ENCODE measurements at places on chromosomes 5 and 9.
A peak's percentile ranks its signal among the peaks of the same experiment; 100 is the strongest.

DNA sequence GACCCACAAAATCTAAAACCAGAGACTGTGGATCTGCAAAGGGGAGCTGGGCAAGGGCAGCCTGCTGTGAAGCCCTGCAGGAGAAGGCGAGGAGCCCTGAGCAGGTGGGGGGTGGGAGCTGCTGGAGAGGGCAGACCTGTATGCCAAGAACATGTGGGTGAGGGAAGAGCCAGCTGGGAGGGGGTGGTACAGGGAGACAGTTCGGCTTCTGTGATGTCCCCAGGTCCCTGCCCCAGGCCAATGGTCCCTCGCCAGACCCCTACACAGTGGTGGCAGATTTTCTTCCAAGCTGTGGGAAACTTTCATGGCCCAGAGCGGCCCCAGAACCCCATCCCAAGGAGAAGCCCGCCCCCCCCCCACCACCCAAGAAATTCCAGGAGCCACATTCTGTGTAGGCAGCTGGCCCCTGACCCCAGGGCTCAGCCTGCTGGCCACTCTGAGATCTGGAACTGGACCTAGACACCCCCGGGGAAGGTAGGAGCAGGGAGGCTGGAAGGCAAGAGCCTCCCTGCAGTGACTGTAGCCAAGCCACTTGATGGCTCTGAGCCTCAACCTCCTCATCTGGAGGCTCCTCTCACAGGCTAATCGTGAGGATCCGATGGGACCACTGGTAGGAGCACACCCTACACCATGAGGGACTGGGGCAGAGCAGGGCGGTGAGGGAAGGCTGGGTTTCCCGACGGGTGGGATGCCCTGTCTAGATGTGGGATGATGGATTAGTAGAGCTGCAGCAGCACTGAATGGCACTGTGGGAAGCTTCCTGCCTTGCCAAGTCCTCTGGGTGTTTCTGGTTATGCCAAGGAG, 22.6 kb upstream of the CSF1R start:
- no peak for DNase-seq

- no peak for DNase-seq
These were observed 33.5 kb upstream of the LRRC14B start for GRCh38 chr5:157801-158200.

- DNase-seq: peak; percentile 90
These were observed at the start of gene TOR1A for GRCh38 chr9:129823935-129824601. TSS of gene TOR1A (minus strand) at chr9:129824136. CDS start at chr9:129824085, 51 bp downstream.

- DNase-seq: no peak
These were observed 29.9 kb upstream of the DMRTA1 start for GRCh38 chr9:22416692-22417060.

DNA sequence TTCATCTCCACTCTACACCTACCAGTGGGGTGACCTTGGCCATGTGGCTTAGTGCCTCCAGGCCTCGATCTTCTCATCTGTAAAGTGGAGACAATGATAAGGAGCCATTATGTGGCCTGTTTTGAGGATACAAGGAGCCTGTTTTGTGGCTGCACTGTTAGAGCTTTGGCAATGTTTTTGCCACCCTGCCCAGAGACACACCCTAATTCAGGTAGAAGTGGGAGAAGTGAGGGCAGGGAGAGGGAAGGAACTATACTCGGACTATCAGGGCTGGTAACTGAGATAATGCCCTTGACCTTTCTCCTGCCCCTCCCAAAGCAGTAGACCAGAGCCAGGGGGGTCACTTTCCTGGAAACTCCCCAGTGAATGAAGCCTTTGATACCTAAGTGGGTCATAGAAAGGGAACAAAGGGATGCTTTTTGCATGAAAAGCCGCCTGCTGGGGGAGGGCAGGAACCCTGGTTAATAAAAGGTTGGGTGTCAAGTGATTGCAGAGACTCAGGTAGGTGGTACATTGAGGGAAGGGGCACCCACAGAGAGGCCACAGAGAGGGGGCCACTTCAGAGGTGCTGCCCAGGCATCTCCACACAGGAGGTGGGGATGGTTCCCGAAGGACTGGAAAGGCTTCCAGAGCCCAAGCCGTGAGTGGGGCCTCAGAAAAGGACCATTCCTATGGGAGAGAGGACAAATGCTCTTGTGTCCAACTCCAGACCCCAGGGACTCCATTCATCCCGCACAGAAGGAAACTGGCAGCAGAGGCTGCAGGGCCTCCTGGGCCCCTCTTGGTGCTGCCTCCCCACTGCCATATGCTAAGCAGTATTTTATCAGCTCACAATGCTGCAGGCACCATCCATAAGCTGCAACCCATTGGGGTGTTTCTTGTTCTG, 42.3 kb upstream of the VDAC1 start:
- no peak for DNase-seq

DNA sequence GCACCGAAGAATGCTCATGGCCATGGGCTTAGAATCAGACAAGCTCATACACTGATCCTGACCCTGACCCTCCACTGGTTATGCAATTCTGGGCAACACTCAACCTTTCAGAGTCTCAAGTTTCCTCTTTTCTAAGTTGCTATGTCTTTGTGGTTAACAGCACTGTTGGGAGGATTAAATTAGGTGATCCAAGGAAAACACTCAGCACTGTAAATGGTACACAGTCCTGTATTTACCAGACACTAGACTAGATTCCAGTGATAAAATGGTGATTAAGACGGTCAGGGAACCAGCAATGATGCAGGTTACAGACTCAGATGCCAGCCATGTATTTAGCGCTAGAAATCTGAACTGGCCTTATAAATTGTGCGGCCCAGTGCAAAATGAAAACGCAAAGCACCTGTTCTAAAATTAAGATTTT, 8.1 kb downstream of the ARL15 start:
- no peak for DNase-seq

- DNase-seq: no peak
These were observed 8.8 kb downstream of the VDAC1 start for GRCh38 chr5:133995883-133996563.

DNA sequence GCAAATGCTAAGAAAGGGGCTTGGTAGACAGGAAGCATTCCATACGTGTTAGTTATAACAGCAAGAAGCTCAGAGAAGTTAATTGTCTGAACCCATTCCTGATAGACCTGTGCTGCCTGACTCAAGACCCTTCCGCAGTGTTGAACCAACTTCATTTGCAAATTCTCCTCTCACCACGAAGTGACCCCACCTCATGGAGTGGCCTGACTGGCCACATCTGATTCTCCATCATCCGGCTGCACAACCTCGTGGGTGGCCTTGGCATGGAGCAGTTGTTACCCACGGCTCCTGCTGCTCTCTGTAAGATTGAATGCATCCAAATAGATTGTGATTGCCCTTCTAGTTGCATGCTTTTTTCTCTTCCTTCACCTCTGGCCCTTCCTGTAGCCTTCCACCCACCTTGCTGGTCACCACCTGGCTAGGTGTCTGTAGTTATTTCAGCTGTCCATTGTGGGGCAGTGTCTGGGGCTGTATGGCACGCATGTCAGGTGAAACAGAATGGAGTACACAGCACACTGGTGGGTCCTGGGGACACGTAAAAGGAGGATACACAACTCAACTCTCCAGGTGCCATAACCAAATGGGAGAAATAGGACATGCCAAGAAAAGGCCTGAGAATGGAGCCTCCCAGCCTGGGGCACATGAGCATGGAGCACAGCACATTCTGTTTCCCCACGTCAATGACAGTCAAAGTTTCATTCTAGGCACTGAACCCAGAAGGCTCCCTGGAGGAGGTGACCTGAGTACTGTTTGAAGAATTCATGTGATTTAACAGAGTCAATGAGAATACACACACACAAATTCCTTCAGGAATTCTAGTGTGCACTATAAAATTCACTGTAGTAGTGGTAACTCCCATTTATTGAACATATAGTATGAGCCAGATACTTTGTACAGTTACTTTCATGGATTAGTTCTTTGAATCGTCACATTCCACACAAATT, 70.5 kb upstream of the PTCH1 start:
- DNase-seq: no peak

DNA sequence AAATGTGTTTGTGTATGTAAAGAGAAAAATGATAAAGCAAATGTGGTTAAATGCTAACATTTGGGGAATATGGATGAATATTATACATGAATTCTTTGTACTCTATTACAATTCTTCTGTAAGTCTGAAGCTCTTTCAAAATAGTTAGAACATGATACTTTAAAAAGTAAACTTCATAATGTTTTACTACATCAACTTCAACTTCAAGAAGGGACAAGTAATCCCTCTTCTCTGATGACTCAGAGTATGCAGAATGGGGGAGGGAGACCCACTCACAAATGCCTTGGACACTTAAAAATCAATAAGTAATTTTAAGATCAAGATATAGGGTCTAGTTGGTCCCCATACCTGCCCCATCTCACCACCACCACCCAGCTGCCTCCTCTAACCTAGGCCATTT, 162.4 kb downstream of the ESM1 start:
- no peak for DNase-seq

- no peak for DNase-seq
These were observed 105.5 kb upstream of the PITX1 start for GRCh38 chr5:135139381-135140134.

DNA sequence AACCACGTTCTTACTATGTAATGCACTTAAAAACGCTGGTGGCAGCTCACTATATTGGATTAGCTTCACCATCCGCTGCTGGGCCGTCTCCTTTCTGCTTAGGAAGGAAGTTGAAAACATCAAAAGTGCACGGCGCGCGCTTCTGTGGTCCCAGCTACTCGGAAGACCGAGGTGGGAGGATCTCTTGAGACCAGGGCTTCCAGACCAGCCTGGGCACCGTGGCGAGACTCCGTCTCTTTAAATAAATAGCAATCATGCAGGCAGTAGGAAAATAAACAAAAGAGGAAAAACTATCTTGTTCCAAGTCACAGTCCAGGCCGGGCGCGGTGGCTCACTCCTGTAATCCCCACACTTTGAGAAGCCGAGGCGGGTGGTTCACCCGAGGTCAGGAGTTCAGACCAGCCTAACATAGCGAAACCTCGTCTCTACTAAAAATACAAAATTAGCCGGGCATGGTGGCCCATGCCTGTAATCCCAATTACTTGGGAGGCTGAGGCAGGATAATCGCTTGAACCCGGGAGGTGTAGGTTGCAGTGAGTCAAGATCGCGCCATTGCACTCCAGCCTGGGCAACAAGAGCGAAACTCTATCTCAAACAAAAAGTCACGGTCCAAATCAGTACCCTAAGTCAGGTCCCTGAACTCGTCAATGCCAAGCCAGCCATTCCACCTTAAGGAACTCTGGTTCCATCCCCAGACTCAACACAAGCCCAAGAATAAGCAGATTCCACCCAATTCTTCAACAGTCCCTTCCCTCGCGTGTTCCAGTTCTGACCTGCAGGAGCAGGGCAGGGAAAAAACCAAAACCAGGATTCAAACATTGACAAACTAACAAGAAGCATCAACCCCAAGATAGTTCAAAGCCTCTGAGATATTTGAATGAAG, 1.0 kb upstream of the GOLGA1 start:
- DNase-seq: no peak

All from GM12892 (cell line).